PC-3 (cell line): ENCODE measurements at places on chromosomes 7 and 10.

- no peak for DNase-seq
Measured at GRCh38 chr10:2425320-2425719, 642.0 kb upstream of the PFKP start.

GRCh38 chr10:33134011-33134751 is 176.2 kb upstream of the ITGB1 start:
- DNase-seq, result peak; percentile 100

DNA sequence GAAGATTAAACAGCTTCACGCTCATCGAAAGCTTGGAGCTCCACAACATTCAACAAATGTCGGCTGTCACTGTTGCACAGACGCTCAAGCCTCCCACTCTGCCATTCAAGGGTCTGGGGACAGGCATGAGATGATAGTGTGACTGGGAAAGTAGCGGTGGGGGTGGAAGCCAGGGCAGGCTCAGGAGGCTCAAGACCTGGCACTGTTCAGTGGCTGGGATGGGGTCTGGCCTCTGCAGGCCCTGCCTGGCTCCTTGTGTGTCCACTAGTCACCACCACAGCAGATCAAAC is 13.5 kb upstream of the GTPBP4 start:
- DNase-seq, result no peak

GRCh38 chr7:18835001-18835690 is 282.3 kb downstream of the TWIST1 start:
- DNase-seq, result no peak

DNA sequence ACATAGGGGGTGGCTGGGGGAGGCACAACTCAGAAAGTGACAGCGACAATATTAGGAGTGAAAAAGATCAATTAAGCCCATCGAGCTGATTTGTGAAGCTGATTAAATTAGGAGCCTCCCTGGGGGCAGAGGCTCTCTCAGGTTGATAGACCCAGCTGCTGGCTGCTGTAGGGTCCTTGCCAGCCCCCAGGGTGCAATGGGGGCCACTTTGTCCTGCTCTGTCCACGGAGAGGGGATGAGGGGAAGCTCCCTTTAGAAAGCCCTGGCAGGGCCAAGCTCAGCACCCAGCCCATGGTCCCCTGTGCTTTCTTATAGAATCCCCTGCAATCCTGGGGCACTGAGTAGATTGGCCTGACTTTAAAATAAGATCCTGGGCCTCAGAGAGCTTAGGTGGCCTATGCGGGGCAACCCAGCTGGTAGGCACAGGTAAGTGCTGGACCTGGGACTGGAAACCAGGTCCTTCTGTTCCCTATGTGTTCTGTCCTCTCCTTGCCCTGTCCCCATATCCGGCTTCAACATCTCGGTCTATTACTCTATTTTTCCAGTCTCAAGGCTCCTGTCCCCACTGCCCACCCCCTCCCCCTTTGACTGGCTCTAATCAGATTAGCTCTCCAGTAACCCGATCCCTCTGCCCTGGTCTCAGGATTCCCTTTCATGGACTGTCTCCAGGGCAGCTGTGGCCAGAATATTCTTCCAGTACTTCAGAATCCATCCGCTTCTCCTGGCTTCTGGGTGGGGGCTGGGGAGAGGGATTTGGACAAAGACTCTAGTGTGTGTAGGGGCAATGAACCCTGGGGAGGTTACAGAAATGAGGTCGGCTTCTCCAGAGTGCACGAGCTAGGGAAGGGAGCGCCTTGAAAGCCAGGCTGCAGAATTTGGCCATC is 259.6 kb downstream of the RPS24 start:
- no peak for DNase-seq

- no peak for DNase-seq
Measured at GRCh38 chr10:12502526-12503274, 153.4 kb downstream of the CAMK1D start.

DNA sequence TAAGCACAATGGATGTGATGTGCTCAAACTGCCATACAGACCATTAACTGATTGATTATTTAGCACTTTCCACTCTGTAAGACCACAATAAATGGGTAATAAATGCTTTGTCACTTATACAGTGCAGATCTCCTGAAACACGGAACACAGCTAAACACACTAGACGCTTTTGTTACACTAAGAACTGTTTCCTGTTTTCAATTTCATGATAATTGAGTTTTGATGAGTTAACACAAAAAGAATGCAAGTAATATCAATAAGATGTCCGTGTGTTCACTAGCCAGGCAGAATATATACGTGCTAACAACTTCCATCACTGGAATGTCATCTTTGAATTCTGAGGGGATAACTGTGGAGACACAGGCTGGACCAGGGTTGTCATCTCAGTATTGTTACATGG is 178.8 kb downstream of the SKAP2 start:
- no peak for DNase-seq
